ENCODE measurements at places on chromosomes 7 and 10. TPM values are rescaled to one million over a fixed set of nuclear protein-coding genes. Genes with fewer than 3 reads are reported as not detected.
A peak's percentile ranks its signal among the peaks of the same experiment; 100 is the strongest.

Gene DNAH11
- polyA plus RNA-seq = not detected

Gene GRIFIN
- polyA plus RNA-seq = not detected

Gene ZP3
- polyA plus RNA-seq = 3.6 TPM

DNA sequence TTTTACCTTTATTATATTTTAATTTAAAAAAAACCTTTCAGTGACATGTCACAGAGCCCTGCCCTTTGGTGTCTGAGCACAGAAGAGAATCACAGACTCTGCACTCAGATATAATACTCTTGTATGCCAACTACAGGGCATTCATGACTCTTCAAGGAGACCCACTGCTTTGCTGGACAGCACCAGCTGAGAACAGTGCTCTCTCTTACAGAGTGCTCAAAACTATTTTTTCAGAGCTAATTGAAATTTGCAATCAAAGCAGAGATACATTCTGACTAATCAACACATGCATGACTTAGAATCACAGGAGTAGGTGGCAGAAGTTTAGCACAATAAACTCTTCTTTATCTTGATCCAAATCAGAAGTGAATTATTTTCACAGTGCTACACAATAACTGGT is 99.1 kb downstream of the OSBPL3 start:
- DNase-seq = no peak

DNA sequence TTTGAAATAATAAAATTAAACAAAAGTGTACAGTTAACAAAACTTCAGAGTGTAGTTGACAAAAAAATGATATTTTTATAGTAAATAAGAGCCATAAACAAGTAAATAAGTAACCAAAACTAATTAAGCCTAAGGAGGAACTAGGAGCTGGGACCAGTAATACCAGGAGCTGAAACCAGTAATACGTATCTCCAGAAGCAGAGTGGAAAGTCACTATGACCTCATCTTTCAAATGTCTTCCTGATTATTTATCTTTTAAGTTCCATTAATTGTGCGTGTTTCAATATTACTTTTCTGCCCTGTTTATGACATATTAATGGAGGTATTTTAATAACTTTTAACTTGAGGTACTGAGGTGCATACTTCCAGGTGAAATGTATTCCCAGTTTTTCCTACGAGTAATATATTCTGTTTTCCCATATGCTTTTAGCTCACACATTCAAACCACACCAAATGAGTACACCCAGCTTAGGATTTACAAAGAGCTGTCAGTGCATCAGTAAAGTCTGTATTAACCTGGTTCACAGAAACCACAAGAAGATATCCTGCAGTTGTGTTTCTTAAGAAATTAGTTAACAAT is 283.7 kb upstream of the HGF start:
- no peak for DNase-seq

DNA sequence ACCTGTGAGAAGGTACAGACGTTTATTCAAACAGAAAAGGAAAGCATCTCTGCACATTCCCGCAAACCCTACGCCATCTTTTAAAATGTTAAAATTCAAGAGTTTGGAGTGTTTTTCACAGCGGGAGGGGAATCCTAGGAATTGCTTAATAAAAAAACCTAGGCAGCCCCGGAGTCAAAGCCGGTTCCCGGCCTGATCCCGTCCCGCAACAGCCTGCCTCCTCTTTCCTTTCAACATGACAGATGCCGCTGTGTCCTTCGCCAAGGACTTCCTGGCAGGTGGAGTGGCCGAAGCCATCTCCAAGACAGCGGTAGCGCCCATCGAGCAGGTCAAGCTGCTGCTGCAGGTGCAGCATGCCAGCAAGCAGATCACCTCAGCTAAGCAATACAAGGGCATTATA is 123.0 kb upstream of the VSTM2A start:
- no peak for DNase-seq

DNA sequence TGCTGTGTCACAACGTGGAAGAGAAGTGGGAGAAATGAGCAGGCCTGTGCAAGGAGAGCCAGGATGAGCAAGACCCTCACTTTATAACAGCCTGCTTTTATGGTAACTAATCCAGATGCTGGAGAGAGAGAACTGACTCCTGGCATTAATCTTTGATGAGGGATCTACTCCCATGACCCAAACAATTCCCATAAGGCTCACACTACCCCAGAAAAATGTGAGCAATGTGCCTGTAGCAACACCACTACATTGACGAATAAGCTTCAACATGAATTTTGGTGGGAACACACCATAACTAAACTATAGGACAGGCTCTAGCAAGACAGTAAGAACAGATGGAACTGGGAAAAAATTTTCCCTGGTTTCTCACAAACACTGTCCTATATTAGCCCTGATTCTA is 173.6 kb upstream of the PRSS58 start:
- no peak for DNase-seq

GRCh38 chr7:159238541-159238940 is 93.9 kb upstream of the VIPR2 start:
- no peak for DNase-seq

GRCh38 chr10:22252801-22253579 is 35.2 kb upstream of the EBLN1 start:
- DNase-seq = peak; percentile 52

GRCh38 chr10:72274730-72275350 is 1.1 kb downstream of the DDIT4 start:
- peak; percentile 89 for DNase-seq

GRCh38 chr7:156919132-156919713 is 26.2 kb upstream of the LMBR1 start:
- DNase-seq = no peak

GRCh38 chr7:777728-778078 is 50.6 kb upstream of the PRKAR1B start:
- DNase-seq = no peak

DNA sequence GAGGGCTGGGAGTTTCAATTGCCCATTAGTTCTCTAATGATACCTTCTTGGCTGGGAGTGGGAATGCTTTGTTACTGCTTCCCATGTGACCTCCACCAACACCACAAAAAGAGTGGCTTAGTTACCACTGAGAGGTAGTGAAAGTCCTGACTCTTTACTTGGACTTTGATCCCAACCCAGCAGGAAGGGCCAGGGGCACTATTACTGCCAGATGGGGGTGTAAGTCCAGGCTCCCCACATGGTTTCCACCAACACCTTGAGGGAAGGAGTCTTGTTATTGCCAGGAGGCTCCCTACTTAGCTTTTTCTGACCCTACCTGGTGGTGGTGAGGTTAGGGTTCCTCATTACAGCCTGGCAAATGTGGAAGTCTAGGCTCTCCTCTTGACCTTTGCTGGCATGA is 11.4 kb downstream of the GGCT start:
- peak; percentile 75 for DNase-seq

- DNase-seq = no peak
These were observed 26.7 kb downstream of the MKLN1 start for GRCh38 chr7:131354390-131354789.

Data from small intestine (tissue), 16 donors.